OCI-M1 (cell line): ENCODE measurements at places on chromosomes 6 and 20.
A peak's percentile ranks its signal among the peaks of the same experiment; 100 is the strongest.

DNA sequence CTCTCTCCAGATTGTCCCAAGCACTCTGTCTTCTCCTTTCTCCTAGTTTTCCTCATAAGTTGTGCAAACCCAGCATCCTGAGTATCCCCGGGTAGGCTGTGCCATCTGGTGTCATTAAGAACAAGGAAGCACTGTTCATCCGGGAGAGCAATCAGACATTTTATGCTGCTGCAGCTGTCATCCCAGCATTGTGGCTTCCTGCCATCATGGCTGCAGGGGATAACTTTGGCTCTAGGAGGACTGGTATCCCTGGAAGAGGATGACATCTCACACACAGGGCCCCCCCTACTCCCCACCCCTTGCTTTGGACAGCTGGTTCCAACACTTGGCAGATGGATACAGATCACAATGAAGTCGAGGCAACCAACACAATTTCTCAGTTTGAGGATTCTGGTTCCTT lies 1195.1 kb upstream of the MAP3K7 start:
- no peak for DNase-seq

- peak; percentile 85 for DNase-seq
Measured at GRCh38 chr6:116536216-116536621, 9.3 kb downstream of the TRAPPC3L start.

- DNase-seq = no peak
Measured at GRCh38 chr6:130794738-130795137, 32.5 kb upstream of the SMLR1 start.

DNA sequence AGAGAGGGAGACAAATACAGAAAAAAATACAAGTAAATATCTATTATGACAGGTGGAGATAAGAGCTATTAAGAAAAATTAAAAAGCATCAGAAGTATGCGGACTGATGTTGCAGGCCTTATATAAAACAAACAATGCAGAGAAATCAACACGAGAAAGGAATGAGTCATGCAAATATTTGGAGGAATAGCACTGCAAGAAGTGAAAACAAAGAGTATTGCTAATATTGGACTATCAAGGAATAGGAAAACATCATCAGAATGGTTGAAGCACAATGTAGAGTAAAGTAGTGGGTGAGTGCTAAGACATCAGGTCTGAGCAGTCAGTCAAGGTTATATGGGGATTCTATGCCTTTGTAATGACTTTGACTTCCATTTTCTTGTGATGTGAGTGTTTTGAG lies 657.5 kb upstream of the GJE1 start:
- no peak for DNase-seq

DNA sequence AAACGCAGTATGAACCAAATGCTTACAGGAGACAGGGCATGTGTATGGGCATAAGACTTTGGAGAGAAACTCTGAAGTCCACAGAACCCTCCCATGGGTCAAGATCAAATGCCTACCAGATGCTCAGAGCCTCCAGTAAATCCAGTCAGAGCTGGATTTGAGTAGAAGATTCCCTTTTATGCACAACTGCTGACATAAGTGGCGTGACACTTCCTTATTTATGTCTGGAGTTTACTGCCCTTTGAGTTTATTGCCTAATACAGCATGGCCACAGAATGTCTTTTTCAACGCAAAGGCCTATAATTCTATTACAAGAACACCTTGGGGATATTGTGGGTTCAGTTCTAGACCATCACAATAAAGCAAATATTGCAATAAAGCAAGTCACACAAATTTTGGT lies 220.0 kb upstream of the FOXQ1 start:
- no peak for DNase-seq

DNA sequence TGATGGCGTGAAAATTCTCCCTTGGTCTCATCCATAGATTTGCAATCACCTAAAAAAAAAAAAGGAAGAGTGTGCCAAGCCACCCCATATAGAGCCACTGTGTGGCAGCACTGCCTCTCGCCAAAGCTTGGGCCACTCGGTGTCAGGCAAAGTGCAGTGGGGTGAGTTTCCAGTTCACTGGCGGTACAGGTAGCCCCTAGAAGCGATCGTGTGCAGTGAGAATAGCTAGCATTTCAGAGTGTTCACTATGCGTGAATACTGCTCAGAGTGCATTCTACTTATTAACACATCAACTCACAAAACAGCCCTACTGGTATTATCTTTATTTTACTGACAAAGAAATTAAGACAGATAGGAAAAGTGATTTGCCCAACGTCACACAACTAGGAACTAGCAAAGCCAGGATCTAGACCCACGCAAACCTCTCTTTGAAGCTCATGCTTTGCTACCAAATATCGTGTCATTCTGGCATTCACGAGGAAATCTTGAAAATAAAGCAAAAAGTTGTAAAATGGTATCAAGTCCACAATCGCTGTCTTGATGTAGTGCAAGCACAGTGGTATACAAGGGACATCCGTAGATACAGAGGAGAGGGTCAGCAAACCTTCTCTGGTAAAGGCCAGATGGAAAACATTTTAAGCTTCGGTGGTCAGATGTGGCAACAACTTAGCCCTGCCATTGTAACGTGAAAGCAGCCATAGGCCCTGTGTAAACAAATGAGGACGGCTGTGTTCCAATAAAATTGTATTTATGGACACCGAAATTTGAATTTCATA lies 10.4 kb upstream of the GCNT2 start:
- peak; percentile 86 for DNase-seq

DNA sequence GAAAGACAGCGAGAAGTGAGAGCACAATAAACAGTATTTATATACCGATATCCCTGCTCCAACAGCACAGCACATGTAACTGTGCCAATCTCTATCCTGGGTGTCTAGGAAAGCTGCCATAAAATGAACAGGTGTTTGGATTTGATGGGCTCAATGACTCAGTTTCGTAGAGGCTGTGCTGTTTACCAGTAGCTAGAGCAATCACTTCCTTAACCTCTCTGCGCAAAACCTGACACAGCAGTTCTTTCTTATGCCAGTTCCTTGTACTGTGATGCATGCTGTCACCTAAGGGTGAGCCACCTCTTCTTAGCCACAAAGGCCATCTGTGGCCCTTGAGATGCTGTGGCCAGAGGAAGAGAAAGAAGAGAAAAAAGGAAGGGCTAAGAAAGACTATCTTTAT lies 59.3 kb downstream of the SHPRH start:
- no peak for DNase-seq

DNA sequence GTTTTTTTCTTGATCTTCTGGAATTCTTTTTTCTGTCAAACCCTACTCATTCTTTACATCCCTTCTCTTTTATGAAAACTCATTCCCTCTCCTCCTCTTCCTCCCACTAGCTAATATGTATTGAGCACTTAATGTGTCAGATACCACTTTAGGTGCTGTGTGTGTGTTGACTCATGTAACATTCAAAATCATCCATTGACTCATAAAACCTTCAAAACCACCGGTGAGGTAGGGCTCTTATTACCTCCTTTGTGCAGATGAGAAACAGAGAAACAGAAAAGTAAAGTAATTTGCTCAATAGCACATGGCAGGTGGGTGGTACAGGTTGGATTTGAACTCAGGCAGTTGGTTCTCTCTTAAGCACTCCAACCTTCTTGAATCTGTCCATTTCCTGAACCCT lies 136.3 kb upstream of the NEDD9 start:
- no peak for DNase-seq

DNA sequence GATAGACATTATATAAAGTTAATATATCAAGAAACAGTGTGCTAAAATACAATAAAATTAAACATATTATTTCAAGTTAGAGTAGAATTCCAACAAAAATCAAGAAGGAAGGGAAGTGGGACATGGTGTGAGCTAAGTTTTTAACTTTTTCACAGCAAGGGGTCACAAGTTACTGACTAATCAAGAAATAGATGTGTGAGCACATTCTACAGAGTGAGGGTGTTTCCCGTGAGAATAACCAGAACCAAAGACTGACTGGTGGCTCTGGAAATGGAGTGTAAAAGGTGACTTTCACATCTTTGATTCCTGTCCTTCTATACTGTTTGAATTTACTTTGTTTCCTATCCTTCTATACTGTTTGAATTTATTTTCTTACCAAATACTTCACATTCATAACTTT lies 206.6 kb downstream of the TASP1 start:
- DNase-seq = no peak

- peak; percentile 29 for DNase-seq
Measured at GRCh38 chr6:135883045-135883444, 31.5 kb downstream of the PDE7B start.

DNA sequence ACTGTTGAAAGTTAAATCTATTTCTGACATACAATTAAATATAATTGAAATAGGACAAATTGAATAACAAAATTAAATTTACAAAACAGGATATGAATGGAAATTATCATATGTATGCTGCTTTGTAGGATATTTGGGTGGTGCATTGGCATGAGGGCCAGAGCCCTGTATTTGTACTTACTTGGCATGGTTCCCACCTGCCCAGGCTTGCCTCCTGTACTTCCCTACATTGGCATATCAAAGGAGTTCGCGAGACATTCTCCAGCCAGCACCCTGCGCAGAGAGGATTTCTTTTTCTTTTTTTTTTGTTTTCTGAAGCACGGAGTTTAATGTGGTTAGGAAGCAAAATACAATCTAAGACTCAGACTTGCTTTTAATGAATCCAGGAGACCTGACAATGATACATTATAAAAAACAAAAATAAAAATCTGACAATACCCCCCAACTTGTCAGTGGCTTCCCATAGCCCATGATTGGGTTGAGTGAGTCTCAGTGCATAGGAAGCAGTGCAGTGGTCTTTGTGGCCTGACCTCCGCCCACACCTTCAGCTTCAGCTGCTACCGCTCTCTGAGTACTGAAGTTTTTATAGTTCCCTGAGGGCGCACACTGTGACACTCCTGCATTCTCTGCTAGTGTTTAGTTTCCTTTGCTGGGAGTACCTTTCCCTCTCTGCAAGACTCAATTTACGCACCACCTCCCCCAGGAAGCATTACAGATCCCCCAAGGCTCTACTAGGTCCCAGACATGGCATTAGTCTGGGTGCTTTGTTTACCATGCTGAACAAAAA lies 440.8 kb downstream of the UTRN start:
- no peak for DNase-seq

DNA sequence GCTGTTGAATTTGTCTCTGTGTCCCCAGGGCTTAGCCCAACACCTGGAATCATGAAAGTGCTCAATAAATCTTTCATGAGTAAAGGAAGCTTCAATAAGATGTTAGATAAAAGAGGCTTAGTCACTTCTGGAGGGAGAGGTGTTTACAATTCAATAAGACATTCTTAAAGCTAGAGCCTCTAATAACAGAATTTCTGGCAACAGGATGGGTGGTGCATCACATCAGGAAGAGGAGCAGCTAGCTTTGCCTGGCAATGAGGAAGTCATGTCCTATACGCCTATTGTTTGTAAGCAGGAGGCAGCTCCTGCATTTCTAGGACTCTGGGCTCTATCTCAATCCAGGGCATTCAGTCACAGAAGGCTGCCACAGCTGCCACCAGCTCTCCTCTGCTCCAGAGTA lies 638.5 kb downstream of the EPM2A start:
- no peak for DNase-seq

GRCh38 chr6:53095716-53096115 lies 30.5 kb downstream of the FBXO9 start:
- DNase-seq = no peak

GRCh38 chr6:166032366-166033200 lies 135.1 kb downstream of the TBXT start:
- DNase-seq = peak; percentile 58

DNA sequence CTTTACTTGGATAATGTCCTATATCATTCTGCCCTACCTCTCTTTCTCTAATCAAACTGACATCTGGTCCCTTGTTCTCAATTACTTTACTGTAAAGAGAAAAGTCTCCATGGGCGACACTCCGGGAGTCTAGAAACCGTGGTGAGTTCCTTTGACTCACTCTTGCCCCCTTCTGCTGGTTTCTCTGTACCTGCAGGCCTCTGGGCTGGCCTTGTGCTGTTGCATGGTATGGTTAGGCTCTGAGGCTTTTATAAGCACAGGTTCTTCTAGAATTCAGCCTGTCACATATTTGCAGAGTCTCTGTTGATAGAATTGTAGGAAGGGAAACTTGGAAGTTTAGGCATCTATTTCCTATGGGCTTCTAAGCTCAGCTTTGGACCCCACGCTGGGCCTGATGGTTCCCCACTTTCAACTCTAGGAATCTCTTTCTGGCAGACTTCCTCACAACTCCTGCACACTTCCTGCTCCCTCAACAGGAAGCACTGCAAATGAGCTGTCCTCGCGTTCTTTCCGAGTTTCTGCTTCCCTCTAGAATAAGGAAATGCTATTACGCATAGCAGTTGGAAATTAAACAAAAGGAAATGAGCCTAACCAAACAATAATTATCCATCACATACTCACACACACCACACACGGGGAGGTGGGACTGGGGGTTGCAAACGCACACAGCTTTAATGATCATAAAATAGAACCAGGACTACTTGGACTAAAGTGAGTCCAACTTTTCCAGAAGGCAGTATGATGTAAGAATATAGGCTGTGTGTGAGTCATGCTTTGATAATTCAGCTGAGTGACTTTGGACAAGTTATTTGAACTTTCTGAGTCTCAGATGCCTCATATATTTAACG lies 683.3 kb downstream of the QKI start:
- peak; percentile 74 for DNase-seq

- DNase-seq = no peak
Measured at GRCh38 chr6:46948699-46949098, 27.0 kb upstream of the ADGRF5 start.

DNA sequence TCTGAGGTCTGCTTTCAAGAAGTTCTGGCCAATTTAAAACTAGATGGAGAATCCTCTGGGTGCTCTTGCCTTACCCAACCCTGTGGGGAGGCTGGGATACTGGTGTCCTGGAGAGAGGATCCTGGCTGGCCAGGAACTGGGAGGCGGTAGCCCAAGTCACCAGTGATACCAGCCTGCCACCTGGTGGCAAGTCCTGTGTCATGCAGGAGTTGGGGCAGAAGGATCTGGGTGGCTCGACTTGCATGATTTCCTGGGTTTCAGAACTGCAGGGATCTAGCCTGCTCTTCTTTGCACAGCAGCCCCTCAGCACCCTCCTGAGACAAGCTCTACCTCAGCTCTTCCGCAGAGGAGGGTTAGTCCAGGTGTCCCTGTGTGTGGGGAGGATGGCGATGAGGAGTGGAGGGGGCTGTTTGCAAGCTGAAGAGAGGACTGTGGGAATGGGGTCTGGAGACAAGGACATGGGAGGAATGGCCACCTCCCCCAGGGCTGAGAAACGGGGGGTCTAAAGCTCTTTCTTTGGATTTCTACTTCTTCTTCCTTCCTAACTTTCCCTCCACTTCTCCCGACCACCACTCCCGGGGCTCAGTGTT lies 4.2 kb downstream of the KCNK17 start:
- peak; percentile 85 for DNase-seq

DNA sequence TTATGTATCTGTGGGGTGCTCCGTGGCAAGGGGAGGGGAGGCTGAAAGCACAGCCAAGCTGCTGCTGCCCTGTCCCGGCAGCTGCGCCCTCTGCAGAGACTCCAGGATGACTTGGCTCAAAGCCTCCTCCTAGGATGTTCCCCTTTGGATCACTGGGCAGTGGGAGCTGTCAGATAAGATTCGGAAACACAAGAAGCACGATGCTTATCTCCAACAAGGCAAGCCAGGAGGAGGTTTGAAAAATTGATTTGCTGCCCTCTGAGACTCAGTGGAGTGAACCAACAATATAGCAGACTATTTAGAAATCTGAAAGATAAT lies 776.4 kb downstream of the C6orf118 start:
- DNase-seq = no peak
